Renal pelvis (tissue), 12 donors: ENCODE measurements at places on chromosomes 12 and 14. TPM values are rescaled to one million over a fixed set of nuclear protein-coding genes. Genes with fewer than 3 reads are reported as not detected.

Gene TPH2
- 0.25 TPM for polyA plus RNA-seq

Gene PUS1
- 19.1 TPM for polyA plus RNA-seq

Gene TAS2R31
- polyA plus RNA-seq: 0.88 TPM

Gene BORCS5
- polyA plus RNA-seq: 10.0 TPM

GRCh38 chr12:64646318-64646717, 36.0 kb downstream of the RASSF3 start:
- DNase-seq: no peak

GRCh38 chr14:71403656-71404055, 496.4 kb downstream of the PCNX1 start:
- no peak for DNase-seq

GRCh38 chr12:10558789-10559188, 53.1 kb downstream of the EIF2S3B start:
- no peak for DNase-seq
